ENCODE measurements at places on chromosomes 13 and 19.

DNA sequence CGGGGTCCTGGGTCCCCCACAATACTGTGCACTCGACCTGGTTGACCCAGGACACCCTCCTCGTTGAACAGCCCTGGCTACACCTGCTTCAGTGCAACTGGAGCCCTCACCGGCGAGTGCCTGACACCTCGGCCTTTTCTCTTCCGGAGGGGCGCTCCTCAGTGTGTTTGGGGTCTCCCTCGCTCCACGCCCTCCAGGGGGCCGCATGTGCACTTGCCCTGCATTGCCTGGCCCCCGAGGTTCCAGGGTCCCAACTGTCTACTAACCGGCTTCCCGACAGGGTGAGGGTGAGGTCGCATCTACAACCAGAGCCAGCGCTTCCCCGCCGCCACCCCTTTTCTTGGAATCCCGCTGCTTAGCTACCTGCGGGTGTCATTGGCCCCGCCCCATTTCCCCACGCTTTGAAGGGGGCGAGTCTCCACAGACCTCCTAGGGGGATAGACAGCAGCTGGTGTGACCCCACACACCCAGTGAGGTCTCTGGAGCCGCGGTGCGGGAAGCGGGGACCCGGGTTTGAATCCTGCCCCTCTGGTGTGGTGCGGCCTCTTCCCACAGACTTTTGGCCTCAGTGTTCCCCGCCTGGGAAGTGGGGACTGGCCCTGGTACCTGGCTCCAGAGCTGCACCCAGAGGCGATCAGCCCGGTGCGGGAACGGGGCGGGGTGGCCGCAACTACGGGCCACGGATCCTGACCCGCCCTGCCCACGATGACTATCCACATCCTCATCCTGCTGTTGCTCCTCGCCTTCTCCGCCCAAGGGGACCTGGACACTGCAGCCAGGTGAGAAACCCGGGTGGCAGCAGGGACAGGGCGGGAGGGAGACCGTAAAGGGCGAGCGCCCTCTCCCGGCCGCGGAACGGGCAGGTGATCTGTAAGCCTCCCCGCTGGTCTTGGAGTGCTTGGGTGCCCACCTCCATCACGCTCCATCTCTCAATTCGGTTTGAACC lies at the start of gene ADM5:
ADM5 (plus strand) TSS at position 462 of the 946 bp plus-strand sequence; CDS start at position 706, 244 bp downstream.
- DNase-seq: no peak

DNA sequence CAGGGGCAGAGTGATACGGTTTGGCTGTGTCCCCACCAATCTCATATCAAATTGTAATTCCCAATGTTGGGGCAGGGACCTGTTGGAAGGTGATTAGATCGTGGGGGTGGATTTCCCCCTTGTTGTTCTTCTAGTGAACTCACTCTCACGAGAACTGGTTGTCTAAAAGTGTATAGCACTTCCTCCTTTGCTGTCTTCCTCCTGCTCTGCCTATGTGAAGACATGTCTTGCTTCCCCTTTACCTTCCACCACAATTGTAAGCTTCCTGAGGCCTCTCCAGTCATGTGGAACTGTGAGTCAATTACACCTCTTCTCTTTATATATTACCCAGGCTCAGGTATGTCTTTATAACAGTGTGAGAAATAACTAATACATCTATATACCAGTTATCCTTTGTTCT lies 706.4 kb upstream of the KLHL1 start:
- no peak for DNase-seq

GRCh38 chr13:82800391-82800790 lies 1081.9 kb downstream of the SLITRK1 start:
- no peak for DNase-seq

DNA sequence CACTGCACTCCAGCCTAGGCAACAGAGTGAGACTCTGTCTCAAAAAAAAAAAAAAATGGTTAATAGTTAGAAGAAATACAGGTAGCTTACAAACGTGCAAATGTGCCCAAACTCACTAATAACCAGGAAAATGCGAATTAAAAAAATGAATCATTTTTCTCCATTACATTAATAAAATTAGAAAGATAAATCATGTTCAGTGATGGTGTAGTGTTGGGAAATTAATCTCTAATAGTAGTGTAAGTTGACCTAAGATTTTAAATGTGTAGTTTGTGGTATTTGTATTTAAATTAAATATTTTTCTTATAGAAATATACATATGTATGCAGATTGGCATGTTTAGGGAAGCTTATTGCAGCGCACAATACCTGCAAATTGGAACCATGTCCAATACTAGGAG lies 57.6 kb downstream of the PCCA start:
- DNase-seq: no peak

DNA sequence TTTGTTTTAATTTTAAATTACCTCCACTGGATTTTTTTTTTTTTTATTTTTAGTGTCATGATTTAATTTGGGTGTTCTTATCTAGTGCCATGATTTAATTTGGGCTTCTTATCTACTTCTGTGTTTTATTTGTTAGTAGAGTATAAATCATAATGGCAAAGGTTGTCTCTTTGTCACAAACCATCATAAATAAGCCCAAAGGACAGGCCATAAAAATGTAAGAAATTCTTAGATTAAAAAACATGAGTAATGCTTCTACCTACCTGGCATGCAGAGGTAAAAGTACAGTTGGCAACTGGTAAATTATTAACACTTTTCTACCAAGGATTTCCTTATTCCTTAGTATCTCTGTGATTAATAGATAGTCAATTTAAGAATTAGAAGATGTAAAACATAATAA lies 55.2 kb downstream of the ERCC5 start:
- DNase-seq: no peak

Measured in activated CD4-positive, alpha-beta T cell treated with anti-CD3 and anti-CD28 coated beads for 1 hour (primary cell).